EL (cell line): ENCODE measurements at places on chromosomes 6 and 20.

- DNase-seq: no peak
These were observed 40.9 kb downstream of the CDKAL1 start for GRCh38 chr6:20575125-20575524.

DNA sequence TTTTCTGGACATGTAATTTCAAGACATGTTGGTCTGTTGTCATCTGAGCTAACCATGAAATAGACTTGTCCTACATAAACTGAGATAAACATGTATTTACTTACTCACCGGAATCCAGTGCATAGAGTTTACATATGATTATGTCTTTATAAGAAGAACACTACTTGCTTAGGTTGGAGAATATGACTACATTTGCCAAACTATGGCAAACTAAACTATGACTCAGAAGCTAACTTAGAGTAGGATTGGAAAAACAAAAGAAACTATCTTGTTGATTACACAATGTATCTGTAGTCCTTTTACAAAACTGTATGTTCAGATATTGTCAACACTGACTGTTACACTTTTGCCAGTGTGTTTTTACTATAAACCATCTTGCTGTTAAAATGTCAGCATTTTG lies 113.3 kb downstream of the CRYBG1 start:
- DNase-seq: peak; percentile 38

GRCh38 chr6:31430449-31430848 lies 27.1 kb downstream of the MICA start:
- DNase-seq: no peak

DNA sequence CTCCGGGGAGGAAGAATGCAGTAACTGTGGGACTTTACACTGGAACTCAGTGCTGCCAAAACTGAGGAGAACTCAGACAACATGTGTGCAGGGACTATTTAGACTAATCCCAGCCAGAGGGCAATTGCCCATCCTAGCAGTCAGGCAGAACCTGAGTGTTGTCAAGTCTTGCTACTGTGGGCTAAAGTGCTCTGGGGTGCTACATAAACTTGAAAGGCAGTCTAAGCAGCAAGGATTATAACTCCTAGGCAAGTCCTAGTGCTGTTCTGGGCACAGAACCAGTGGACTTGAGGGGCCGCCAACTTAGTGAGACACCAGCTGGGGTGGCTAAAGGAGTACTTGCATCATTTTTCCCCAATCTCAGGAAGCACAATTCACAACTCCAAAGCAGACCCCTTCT lies 363.8 kb upstream of the PTCHD4 start:
- no peak for DNase-seq

DNA sequence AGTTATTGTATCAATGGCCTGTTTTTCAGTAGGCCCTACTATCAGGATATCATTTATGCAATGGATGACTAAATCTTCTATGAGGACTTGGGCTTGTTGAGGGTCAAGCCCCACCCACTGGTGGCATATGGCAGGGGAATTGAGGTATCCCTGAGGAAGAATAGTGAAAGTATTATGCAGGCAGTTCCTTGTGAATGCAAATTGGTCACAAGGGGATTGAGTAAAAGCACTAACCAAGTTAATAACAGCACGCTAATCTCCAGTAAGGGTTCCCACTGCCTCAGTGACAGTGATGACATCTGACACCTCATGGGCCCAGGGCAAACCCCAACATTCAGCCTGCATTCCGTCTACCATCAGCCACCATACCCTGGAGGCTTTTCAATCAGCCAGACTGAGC lies 14.9 kb downstream of the BPIFA1 start:
- DNase-seq: no peak
